ENCODE measurements at places on chromosomes 3 and 15. TPM values are rescaled to one million over a fixed set of nuclear protein-coding genes. Genes with fewer than 3 reads are reported as not detected.

The SYNM gene
- 14.0 TPM for total RNA-seq

The ISL2 gene
- total RNA-seq, result not detected

The IL12A gene
- 0.74 TPM for total RNA-seq

The SLC7A14 gene
- total RNA-seq, result 5.2 TPM

The COL7A1 gene
- total RNA-seq, result 1.7 TPM

The RTP1 gene
- total RNA-seq, result 0.25 TPM

The AHSG gene
- total RNA-seq, result not detected

The TMC3 gene
- total RNA-seq, result 0.25 TPM

The ALDH1L1 gene
- 3.4 TPM for total RNA-seq

The LSMEM2 gene
- not detected for total RNA-seq

The TUSC7 gene
- 0.25 TPM for total RNA-seq

The TLR9 gene
- total RNA-seq, result not detected

The SEMA3G gene
- 3.7 TPM for total RNA-seq

The GCHFR gene
- total RNA-seq, result 4.7 TPM

The GOLGA8J gene
- not detected for total RNA-seq

The RHCG gene
- 1.7 TPM for total RNA-seq
